Esophagus mucosa (tissue), 1 donor: ENCODE measurements at places on chromosomes 7 and 10. TPM values are rescaled to one million over a fixed set of nuclear protein-coding genes. Genes with fewer than 3 reads are reported as not detected.

- ATAC-seq: no peak
Measured at GRCh38 chr7:28245123-28245878, 64.7 kb upstream of the JAZF1 start.

The ACHE gene
- total RNA-seq: 0.44 TPM

DNA sequence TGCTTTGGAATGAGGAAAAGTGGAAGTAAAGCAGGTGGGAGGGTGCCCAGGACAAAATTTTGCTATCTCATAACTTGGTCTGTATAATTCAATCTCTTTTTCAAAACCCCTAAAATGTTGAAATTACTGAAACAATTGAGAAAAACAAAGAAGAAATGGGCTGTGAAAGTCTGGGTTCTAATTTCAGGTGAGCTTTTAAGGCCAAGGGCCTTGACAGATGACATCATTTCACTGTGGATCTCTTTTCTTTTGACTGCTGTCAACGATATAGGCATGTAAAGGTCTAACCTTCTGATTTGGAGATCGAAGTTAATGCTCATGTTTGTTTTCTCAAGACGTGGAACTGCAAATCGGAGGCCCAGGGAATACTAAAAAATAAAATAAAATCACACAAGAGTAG lies 127.8 kb downstream of the ITGA8 start:
- ATAC-seq: no peak

DNA sequence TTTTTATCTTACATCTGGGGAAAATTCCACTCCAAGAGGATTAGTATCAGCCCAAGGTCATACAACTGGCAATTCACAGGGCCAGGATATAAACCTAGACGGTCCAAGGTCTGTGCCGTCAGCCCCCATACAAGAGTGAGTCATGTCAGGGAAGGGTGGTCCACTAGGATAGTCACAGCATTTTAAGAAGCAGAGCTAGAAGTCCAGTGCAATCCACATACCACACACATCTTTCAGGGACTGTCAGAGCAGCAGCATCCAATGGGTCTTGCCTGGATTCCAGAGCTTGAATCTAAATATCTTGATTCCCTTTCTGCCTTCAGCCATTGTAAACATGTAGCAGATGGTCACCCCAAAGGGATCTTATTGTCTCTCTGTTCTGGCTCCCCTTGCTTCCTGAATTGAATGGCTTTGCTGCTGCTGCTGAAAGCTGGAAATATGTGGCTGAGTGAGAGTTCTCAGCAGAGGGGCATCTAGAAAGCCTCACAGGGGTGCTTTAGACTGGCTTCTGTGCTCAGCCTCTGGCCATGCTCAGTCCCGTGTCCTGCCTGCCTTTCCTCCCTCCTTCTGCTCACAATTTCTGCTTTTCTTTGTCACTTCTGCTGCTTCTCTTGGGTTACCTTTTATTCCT lies 9.9 kb upstream of the OR6V1 start:
- ATAC-seq: no peak

DNA sequence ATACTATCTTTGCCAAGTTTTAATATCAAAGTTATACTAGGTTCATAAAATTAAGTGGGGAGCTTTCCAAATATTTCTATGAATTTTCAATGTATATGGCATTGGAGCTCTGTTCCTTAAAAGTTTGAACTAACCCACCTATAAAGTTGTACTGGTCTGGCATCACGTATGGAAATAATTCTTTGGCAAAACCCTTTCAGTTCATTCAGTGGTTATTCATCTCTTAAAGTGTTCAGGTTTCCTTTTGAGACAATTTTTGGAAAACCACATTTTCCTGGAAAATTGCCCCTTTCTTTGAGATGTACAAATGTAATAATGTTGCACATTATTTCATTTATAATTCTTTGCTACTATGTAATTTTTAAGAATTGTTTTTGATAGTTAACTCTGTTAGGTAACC lies 62.5 kb upstream of the INPP5A start:
- no peak for ATAC-seq

GRCh38 chr10:81944609-81945008 lies 69.6 kb downstream of the NRG3 start:
- no peak for ATAC-seq

GRCh38 chr10:69090685-69091084 lies 2.8 kb downstream of the SRGN start:
- no peak for ATAC-seq

DNA sequence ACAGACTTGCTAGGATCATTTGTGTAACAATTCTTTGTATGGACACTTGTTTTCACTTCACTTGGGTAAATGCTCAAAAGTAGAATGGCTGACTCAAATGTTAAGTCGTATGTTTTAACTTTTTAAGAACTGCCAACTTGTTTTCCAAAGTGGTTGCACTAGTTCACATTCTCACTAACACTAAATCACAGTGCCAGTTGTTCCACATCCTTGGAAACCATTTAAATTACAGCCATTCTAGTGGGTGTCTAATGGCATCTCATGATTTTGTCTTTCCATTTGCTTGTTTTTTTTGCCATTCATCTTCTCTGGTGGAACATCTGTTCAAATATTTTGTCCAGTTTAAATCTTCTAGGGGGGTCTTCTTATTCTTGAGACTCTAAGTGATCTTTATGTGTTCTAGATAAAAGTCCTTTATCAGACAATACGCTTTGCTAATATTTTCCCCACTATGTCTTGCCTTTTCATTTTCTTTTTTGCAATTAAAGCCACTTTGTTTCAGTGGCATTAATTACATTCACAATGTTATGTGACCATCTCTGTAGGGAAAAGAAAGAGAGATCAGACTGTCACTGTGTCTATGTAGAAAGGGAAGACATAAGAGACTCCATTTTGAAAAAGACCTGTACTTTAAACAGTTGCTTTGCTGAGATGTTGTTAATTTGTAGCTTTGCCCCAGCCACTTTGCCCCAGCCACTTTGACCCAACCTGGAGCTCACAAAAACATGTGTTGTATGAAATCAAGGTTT lies 63.9 kb downstream of the ITGB1 start:
- no peak for ATAC-seq

The SPDYE2B gene
- not detected for total RNA-seq

The CBX3 gene
- 61.4 TPM for total RNA-seq

GRCh38 chr10:97708976-97709946 lies 4.3 kb upstream of the MARVELD1 start:
- ATAC-seq: no peak

- peak; percentile 92 for ATAC-seq
Measured at GRCh38 chr10:48470893-48471805, 133.7 kb downstream of the ARHGAP22 start.

DNA sequence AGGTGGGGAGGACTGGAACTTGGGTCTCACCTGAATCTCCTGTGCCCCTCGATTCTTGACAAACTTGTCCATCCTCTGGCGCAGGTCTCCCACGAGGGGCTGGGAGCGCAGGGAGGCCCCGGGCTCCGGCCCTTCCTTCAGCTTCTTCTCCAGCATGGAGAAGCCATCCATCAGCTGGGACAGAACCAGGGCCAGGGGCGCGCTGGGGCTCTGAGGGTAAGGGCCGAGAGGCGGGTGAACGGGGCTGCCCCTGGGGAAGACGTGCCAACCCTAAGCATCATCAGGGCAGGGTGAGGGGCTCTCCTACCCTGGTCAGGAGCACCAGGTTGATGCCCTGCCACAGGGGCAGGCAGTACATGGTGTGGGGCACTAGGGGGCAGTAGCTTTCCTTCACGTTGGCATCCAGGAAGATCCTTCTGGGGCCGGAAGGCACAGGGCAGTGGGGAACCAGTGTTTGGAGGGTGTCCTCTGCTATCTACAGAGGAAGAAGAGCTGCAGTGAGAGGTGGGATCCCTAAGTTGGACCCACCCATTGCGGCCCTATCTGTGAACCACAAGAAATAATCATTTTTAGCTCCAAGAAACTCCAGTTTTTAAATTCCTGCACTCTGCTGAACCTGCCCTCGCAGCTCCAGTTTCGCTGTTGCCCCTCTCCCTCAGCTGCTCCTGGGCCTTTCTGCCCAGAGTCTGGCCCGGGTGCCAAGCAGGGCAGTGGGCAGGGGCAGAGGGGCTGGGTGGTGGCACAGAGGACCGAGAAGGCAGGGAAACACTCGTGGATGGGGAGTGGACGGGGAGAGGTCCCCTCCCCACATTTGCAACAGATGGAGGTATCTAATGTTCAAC lies 10.8 kb upstream of the PYROXD2 start:
- ATAC-seq: peak; percentile 51

The CHST15 gene
- 6.1 TPM for total RNA-seq

DNA sequence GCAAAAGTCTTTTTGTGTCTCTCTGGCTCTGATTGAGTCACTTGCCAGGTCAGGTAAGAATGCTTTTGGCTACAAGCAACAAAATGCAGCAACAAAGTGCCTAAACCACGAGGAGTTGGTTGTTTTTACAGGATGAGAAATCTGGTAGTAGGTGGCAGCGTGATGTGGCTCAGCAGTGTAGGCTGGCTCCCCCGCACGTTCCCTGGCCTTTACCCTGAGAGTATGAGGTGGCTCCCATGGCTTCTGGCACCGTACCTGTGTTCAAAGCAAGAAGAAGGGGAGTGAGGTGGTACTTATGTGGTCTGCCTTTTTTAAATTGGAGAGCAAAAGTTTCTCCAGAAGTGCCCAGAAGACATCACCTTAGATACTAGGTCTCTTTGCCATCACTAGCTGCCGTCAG lies 11.7 kb downstream of the PRKRIP1 start:
- ATAC-seq: no peak

The FKBP6 gene
- total RNA-seq: not detected

DNA sequence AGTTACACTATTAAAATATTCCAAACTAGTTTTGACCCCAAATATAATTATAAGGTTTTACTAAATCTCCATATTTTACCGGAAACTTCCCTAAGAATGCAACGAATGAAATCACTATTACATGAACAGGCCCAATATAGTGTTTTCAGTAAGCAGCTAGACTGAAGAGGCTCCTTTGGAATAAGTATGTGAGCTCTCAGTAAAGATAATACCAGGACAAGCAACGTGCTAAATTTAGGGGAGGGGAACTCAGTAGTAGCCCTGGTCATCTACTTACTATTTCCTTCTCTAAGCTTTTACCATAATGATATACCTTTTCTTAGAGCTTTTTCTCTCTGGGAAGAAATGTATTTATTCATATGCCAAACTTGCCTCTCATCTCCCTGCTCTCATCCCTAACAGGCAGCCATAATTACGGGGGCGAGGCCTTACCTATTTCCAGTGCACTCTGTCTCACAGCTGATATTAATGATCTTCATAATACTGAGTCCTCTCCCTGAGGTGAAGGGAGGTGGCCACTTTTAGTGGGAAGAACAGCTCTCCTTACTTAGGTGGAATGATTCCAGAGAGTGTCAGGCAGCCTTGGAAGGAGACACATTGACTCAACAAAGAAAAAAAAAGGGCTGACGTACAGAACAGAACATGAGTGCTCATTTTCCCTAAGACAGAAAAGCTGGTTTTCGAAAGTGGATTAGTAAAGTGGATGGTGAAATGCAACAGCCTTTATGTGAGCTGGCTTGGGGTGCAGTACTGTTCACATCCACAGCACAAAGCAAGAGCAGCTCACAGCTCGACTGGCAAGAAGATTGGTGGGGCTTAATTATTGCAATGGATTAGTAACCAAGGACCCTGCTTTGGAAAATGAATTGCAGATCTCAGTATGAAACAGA lies 165.4 kb downstream of the GLI3 start:
- ATAC-seq: peak; percentile 92

- ATAC-seq: no peak
Measured at GRCh38 chr10:118310822-118311221, 31.3 kb downstream of the FAM204A start.

The MSMB gene
- 0.64 TPM for total RNA-seq

DNA sequence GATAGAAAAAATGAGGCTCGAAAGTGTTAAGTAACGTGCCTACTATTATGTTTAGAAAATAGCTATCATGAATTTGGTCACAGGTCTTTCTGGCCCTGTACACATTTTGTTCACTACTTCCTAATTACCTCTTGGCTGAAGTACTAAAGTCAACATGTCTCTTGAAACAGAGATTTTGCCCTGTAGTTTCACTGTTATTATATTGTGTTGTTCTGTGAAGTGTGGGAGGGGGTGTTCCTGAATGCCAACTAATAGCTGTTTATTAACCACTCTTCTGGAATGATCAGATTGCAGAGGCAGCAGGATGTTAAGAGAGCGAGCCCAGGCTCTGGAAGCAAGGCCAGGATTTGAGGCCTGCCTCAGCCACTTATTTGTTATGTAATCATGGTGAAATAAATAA lies 72.1 kb downstream of the RNF133 start:
- ATAC-seq: no peak

GRCh38 chr7:87337331-87337730 lies 8.1 kb upstream of the CROT start:
- no peak for ATAC-seq

The ZNF804B gene
- not detected for total RNA-seq
